ENCODE measurements at places on chromosomes 5 and 9. TPM values are rescaled to one million over a fixed set of nuclear protein-coding genes. Genes with fewer than 3 reads are reported as not detected.
A peak's percentile ranks its signal among the peaks of the same experiment; 100 is the strongest.

DNA sequence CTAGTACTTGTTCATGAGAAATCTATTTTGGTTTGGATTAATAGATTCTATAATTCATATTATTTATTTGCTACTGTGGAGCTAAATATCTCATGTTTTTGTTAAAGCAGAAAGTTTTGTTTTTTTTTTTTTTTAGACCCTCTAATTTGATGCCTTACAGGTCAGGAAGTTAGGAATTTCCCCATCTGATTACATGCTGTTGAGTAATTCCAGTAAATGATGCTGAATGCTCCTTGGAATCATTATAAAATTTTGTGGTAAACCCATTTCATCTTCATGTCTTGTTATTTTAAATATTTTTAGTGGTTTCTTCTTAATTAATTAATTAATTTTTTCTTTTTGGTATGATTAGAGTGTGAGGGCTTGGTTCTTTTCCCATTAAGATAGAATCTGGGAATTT lies 35.6 kb downstream of the NNT start:
- DNase-seq, result peak; percentile 61

DNA sequence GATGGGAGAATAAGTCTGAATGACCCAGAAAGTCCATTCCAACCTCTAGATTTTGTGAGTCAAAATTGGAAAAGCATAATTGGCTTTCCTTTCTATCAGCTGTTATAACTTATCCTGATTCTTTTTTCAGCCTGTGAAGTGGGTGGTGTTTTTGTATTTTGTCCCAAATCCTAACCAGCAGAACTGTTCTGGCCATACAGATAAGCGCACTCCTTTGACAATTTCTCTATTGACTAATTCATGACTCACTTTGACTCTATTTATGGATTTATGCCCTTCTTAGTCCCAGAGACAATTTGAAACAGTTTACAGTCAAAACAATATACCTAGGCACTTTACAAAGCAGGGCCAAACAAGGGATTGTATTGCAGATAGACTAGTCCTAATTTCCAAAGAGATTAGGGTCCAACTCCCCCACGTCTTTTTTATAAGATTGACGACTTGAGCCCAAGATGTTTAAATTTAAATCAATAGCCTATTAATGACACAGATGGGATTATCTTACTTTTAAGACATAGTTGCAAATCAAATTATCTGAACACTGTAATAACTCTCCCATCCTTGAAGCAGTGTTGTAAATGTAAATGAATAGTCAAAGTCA lies 301.7 kb upstream of the SEMA6A start:
- DNase-seq, result no peak

- no peak for DNase-seq
Observed at GRCh38 chr5:116497631-116498030, 77.0 kb downstream of the SEMA6A start.

- DNase-seq, result no peak
Observed at GRCh38 chr5:68479524-68479923, 264.0 kb downstream of the PIK3R1 start.

DNA sequence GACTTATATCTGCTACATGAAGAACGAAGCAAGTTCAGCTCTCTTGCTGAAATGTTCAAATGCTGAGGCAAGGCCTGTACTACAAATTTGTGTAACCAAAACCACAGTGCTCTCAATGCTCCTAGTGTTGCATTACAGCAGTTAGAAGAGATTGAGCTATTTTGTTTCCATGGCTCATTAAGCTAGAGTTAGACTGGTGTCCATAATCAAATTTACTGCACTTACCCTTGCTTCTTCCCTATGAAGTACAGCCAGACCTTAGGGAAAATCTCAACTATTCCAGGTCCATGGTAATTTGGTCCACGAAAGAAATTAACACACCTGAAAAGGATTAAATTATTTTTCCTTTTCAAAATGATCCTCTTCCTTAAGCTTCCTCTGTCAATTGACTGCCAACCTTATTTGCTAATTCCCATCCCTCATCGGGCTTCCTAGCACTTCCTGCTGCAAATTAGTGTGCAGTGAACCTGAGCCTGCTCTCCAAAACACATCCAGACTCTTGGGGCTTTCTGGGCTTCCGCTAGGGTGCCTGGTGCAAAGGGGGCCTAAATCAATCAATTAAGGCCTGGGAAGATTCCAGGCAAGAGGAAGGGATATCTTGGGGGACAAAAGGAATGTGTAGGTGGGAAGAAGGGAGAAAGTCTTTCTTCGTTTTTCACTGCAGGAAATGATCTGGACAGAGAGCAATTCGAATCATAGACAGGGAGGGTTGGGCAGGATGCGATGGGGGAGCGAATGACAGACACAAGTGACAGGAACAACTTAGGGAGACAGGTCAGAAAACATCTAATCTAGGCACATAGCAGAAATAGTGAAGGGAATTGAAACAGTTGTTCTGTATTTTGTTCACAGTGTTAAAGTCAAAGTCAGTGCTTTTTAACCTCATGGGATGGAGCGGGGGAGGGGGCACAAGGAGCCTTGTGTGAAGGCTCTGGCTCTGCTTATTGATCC lies 542.4 kb downstream of the RAB3C start:
- no peak for DNase-seq

DNA sequence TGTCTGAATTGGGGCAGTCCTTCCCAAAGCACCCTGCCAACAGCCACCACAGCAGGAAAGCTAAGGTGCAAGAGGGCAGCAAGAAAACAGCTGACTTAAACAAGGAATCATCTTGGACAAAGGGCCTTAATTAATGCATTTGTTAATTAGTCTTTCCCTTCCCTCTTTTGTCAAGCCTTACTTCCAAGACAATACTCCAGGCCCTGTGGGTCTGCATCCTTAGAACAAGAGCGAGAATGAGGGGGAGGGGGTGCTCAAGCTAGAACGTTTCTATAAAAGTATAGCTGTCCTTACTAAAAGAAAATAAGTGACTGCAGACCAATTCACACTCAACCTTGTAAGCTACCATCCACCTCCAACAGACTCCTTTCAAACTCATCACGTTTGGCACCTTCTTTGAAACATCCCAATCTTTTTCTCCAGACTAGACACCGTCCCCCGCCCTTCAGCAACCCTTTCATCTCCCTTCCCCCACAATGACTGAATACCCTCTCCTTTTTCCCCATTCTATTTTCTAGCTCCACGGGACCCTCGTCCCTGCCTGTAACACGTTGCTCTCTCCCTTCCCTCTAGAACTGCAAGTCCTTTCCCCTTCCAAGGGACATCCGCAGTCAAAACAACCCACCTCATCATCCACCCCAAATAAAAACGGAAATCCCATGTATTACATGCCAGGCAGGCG lies 85.7 kb upstream of the RNF38 start:
- DNase-seq, result no peak

DNA sequence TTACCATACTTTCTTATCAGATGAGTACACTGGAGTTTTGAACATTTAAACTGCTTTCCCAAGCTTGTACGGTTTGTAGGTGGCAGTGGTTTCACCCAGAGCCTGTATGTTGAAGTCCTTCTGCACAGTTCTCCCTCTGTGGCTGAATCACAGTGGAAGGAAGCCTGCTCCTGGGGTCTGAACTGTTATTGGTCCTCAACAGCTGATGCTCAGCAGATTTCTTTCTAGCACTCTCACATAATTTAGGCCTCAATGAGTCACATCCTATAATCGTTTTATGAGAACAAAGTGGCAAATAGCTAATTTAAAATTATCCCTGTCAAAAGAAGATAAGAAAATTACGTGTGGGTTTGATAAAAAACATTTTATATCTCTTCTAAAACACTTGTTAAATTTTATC lies 229.7 kb downstream of the TLE4 start:
- DNase-seq, result no peak

GRCh38 chr5:163172540-163173338 lies 264.7 kb upstream of the CCNG1 start:
- no peak for DNase-seq

Gene AHRR
- total RNA-seq, result 8.8 TPM

All from fibroblast of the aortic adventitia (primary cell).